Progenitor cell of endocrine pancreas (in vitro differentiated cells): ENCODE measurements at places on chromosomes 11 and 22. TPM values are rescaled to one million over a fixed set of nuclear protein-coding genes. Genes with fewer than 3 reads are reported as not detected.
A peak's percentile ranks its signal among the peaks of the same experiment; 100 is the strongest.

DEUP1 gene
- total RNA-seq: 1.7 TPM in 2 replicates

ACP2 gene
- total RNA-seq: 58.1 and 60.2 TPM in 2 replicates

NRIP3 gene
- 0.33 and 0.65 TPM in 2 replicates for total RNA-seq

GPR83 gene
- total RNA-seq: 0.31 and 0.62 TPM in 2 replicates

DNA sequence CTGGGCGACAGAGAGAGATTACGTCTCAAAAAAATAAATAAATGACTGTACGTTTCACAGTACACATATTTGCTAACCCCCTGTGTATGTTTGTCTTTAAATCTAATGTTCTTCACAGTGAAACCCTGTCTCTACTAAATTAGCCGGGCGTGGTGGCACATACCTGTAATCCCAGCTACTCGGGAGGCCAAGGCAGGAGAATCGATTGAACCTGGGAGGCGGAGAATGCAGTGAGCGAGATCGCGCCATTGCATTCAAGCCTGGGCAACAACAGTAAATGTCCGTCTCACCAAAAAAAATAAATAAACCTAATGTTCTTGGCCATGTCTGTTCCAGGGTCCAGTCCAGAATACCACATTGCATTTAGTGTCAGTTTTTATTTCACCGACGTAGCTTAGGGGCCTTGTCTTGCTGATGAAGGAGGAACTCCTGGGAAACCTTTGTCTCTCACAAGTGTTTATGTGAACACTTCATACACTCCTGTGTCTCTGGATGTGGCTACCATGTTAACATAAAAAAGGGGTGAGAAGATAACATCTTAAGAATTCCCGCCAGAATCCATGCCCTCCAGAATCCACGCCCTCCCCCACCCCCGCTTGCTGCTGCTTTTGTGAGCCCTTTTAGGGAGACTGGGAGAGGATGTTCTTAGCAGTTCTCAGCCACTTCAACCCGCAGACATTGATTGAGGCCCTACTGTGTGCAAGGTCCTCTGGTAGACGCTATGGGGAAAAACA is 5.0 kb upstream of the SERHL2 start:
- no peak overlapping the region for H3K27ac ChIP-seq
- no peak overlapping the region for H3K4me3 ChIP-seq
- H3K4me1 ChIP-seq: peaks cover 8% of the 10 kb centered on the region
- H3K27me3 ChIP-seq: peaks cover 42% of the 10 kb centered on the region
- H3K36me3 ChIP-seq: no peaks in the 10 kb centered on the region

DNA sequence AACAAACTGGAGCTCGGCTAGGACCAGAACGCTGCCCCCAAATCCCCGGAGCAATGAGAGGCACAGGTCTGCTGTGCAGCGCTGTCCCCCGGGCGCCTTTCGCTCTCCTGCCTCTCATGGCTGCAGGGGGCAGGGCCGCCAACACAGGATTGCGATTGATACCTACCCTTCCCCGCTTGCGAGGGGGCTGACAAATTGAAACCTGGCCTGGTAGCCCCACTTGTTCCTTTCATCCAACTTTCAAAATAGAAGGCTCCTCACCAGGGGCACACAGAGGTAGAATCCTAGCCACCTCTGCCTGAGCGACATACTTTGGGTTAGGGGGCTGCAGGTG is 642 bp upstream of the CASTOR1 start:
- peaks cover 2% of the 10 kb centered on the region for H3K27me3 ChIP-seq
- peak overlapping the region; percentile 24 for H3K27ac ChIP-seq
- H3K36me3 ChIP-seq: peaks cover 9% of the 10 kb centered on the region
- peaks cover 5% of the 10 kb centered on the region for H3K4me1 ChIP-seq
- no peak for DNase-seq

- no peaks in the 10 kb centered on the region for H3K27me3 ChIP-seq
- no peak overlapping the region for H3K27ac ChIP-seq
- H3K4me1 ChIP-seq: peaks cover 2% of the 10 kb centered on the region
- no peak for DNase-seq
Measured at GRCh38 chr11:72173291-72173690, 18.6 kb upstream of the FOLR1 start.

DNA sequence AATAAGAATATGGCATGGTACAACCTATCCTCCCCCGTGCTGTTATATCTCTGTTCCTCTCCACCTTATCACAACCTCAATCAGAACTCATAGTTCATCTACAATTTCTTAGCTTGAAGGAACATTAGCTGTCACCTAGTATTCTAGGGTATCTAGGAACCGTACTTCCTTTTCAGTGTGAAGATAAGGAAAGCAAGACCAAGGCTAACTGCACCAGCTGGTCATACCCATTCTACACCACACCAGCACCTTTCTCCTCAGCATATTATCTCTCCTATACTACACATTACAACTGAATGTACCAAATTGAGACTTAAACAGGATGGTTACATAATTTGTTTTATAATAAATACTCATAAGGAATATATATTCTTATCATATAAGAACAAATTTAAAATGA is 73.1 kb downstream of the ARHGAP32 start:
- H3K27me3 ChIP-seq: no peaks in the 10 kb centered on the region
- H3K4me1 ChIP-seq: peaks cover 26% of the 10 kb centered on the region
- peaks cover 10% of the 10 kb centered on the region for H3K36me3 ChIP-seq

GRCh38 chr11:73384872-73385689 is 8.9 kb downstream of the RELT start:
- no peak overlapping the region for H3K4me3 ChIP-seq
- H3K27ac ChIP-seq: peak overlapping the region; percentile 49
- peaks cover 13% of the 10 kb centered on the region for H3K4me1 ChIP-seq

- no peak overlapping the region for H3K4me3 ChIP-seq
- H3K27me3 ChIP-seq: no peaks in the 10 kb centered on the region
- no peaks in the 10 kb centered on the region for H3K36me3 ChIP-seq
- H3K4me1 ChIP-seq: peaks cover 22% of the 10 kb centered on the region
Measured at GRCh38 chr11:102469196-102469821, 16.7 kb upstream of the TMEM123 start.

DNA sequence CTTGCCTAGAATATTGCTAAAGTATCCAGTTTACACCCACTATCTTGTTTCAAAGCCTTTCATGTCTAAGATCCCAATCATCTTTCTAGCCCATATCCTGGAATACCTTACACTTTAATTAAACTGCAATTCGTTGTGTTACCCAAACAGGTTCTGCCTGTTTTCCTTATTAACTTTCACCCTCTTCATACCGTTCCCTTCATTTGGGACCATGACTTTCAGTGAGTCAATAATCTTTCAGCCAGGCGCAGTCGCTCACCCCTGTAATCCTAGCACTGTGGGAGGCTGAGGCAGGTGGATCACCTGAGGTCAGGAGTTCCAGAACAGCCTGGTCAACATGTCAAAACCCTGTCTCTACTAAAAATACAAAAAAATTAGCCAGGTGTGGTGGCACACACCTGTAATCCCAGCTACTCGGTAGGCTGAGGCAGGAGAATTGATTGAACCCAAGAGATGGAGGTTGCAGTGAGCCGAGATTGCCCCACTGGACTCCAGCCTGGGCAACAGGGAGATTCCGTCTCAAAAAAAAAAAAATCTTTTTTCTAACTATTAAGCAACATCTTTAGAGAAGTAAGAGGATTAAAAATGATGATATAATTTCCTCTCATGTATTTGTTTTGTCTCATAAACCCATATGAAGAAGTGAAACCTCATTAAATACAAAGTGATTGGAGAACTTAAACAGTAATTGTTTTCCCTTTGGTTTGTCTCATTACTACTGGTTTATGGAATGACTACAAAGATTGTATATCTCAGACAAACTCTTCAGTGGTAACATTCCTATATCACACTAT is 20.7 kb downstream of the DMC1 start:
- peak overlapping the region; percentile 69 for H3K27ac ChIP-seq
- H3K36me3 ChIP-seq: no peaks in the 10 kb centered on the region
- no peaks in the 10 kb centered on the region for H3K27me3 ChIP-seq
- no peak for DNase-seq

- H3K4me1 ChIP-seq: peaks cover 8% of the 10 kb centered on the region
- no peaks in the 10 kb centered on the region for H3K36me3 ChIP-seq
- DNase-seq: no peak
- peaks cover 13% of the 10 kb centered on the region for H3K27me3 ChIP-seq
- H3K4me3 ChIP-seq: no peak overlapping the region
Measured at GRCh38 chr11:78041843-78042440, 18.9 kb upstream of the KCTD14 start.

DNA sequence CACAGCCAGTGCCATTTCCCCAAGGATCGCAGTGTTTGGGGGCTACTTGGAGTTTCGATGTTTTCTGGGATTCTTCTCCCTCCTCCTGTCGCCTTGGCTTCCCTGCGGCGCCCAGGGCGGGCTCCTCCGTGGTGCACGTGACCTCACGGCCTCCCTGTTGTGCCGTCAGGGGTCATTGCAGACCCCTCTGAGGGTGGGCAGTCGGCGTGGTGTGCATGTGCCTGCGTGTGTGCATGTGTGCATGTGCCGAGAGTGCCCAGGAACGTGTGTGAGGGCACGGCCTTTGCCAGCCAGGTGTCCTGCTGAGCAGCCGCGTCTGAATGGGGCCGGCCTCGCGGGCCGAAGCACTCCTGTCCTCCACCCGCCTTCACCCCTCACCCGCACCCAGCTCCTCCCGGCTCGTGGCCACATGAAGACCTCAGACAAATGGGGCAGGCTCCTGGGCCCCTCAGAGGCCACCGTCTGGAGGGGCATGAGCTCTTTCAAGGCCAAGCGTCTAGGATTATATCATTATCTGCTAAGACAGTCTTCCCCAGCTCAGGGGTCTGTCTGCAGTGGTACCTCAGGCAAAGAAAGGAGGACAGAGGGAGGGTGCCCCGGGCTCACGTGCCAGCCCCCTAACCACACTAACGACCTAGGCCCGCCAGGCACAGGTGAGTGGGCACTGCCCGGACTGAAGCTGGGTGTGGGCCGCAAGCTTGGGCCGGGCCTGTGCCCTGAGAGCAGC is 9.4 kb upstream of the MRPL23 start:
- no peak overlapping the region for H3K27ac ChIP-seq
- H3K4me1 ChIP-seq: no peaks in the 10 kb centered on the region
- H3K4me3 ChIP-seq: no peak overlapping the region
- peaks cover 16% of the 10 kb centered on the region for H3K27me3 ChIP-seq
- DNase-seq: peak; percentile 7

GRCh38 chr22:45096256-45096907 is 67.3 kb upstream of the NUP50 start:
- peak; percentile 54 for DNase-seq
- H3K4me1 ChIP-seq: peaks cover 3% of the 10 kb centered on the region
- no peak overlapping the region for H3K27ac ChIP-seq
- peaks cover 74% of the 10 kb centered on the region for H3K27me3 ChIP-seq

DNA sequence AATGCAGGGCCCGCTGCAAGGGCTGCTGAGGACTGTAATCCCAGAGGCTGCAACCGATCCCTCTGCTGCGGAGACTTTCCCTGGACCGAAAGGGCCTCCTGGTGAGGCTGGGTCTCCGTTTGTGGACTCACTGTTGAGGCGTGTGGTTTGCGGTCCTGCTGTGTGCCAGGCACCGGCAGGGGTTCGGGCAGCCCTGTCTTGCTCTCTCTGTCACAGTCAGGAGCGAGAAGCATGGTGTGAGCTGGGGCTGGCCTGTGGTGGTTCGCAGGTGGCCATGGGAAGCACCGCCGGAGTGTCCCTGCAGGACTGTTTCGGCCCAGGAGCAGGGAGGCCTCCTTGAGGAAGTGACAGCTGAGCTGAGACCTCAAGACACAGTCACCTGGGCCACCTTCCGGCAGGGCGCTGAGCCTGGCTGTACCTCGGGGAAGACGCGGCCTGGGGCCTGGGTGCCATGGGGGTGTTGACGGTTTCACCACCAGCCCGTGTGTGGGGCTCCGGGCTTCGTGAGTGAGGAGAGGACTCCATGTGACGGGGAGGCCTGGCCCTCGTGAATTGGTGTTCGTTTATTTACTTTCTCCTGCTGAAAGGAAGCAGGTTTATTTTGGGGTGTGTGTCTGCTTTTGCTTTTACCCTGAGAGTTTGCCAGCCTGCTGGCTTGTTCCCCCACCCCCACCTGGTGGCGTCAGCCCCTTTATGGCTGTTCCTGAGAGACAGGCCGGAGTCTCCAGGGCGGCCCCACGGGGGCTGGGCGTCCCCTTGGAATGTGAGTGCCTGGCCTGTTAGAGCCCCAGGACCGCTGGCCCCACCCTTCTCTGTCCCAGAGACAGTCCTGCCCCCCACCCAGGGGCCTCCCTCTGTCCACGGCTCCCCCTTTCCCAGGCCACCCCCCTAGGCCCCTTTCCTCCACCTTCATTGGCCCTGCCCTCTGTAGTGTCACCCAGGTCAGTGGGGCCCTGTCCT is 122.5 kb downstream of the KCNQ1OT1 start:
- no peak overlapping the region for H3K4me3 ChIP-seq
- peaks cover 29% of the 10 kb centered on the region for H3K27me3 ChIP-seq
- no peak overlapping the region for H3K27ac ChIP-seq
- H3K36me3 ChIP-seq: no peaks in the 10 kb centered on the region

DNA sequence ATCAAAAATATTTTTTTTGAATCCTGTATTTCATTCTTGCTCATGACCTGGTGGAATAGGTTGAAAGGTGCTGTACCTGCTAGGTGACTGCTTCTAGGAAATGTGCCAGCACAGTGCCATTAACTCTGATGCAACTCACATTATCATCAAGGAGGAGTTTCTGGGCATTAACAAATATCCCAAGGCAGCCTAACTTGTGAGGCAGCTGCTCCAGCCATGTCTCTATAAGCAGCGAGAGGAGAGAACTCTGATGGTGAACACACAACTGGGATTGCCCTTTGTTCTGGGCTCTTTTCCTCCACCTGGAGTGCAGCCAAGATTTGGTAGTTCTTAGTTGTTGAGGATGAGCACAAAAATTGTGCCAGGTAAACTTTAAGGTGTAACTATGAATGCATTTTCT is 25.6 kb downstream of the HEPHL1 start:
- H3K27me3 ChIP-seq: no peaks in the 10 kb centered on the region
- H3K4me1 ChIP-seq: peaks cover 1% of the 10 kb centered on the region
- no peak for DNase-seq
- H3K27ac ChIP-seq: no peak overlapping the region
- H3K36me3 ChIP-seq: no peaks in the 10 kb centered on the region
- no peak overlapping the region for H3K4me3 ChIP-seq

DNA sequence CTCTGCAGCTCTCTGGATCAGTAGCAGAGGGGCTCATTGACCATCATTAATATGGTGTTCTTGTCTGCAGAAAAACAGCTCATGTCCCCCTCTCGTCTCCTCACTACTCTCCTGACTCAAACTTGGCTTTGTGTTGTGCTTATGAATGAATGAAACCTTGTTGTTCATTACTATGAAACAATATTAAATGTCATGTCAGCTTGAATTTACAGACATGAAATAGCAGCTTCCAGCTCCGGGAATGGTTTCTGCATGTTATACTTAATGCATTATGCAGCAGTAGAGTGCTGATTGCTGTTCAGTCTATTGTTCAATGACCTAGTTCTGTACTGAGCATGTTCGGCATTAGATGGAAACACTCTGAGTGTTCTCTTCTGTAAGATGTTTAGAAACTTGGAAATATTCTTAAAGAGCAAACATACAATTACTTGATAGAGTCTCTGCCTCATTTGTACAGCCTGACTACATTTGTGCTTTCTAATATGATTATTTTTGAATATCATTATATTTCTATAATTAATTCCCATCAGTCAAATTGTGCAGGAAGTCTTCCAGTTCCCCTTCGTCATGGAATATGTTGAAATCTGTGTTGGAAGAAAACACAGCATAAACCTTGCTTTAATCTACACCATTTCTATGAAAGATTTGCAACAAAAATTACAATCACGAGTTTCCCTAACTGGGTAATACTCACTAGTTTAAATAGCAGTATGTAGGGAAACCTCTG is 340.4 kb downstream of the SOX6 start:
- DNase-seq: no peak
- H3K27me3 ChIP-seq: peaks cover 8% of the 10 kb centered on the region
- H3K36me3 ChIP-seq: peaks cover 2% of the 10 kb centered on the region
- no peak overlapping the region for H3K27ac ChIP-seq
- peaks cover 5% of the 10 kb centered on the region for H3K4me1 ChIP-seq
